Right kidney (tissue), 9 donors: ENCODE measurements at places on chromosomes 2 and 18.

- no peak for DNase-seq
These were observed 114.0 kb downstream of the HIBCH start for GRCh38 chr2:190205657-190206056.

- no peak for DNase-seq
These were observed 95.3 kb upstream of the BZW1 start for GRCh38 chr2:200716386-200716785.

DNA sequence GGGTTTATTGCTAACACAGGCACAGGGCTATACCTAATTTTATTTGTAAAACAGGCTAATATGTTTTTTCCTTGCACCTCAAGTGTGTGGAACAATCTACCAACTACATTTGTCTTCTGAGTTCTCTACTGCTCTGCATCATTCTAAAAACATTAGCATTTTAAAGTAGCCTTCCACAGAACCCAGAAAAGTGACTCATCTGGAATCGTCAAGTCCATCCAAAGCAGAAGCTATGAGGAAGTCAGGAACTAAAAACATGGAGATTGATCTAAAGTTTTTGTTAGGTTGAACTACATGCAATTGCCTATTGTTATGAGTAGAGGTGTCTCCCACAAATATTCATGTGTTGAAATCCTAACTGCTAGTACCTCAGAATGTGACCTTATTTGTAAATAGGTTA is 70.9 kb downstream of the SUCLG1 start:
- no peak for DNase-seq

- DNase-seq: no peak
These were observed 370 bp upstream of the ZNF804A start for GRCh38 chr2:184598002-184598315.
